GM10248 (cell line): ENCODE measurements at places on chromosomes 7 and 10.

GRCh38 chr7:158060216-158060615, 527.4 kb downstream of the PTPRN2 start:
- no peak for DNase-seq

- DNase-seq = no peak
Observed at GRCh38 chr7:31493714-31494181, 20.1 kb upstream of the ITPRID1 start.

DNA sequence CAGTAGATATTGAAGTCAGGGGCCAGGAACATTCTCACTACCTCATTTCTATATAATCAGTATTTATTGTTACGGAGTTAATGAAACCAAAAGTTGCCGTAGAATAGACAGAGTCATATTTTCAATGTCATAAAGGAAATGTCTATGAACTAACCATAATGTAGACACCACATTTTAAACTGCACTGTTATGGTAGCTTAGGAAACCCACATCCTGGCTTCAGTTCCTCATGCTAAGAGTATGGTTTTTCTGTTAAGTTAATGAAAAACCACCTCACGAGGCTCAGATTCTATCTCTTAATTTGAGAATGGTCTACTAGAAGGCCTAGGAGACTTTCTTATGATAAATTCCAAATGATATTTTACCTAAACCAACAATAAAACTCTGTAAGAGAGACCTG, 166.5 kb downstream of the TMEM26 start:
- peak; percentile 39 for DNase-seq

DNA sequence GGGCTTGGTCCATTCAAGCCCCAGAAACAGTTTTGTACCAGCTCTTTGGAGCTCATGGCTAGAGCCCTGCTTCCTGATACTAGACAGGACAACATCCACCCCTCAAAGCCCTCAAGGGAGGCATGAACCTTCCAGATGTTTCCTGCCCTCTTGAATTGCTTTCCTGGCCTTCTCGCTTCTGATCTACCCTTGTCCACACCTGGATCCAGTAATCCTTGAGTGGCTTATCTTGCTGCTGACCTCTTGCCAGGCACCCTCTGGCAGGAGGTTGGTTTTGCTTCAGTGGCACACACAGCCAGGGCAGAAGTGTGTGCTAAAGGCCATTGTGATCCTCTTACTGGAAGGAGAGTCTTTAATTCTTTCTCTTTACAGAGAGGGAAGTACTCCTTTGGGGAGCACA, 495.8 kb downstream of the PLXNA4 start:
- no peak for DNase-seq

- DNase-seq = no peak
Observed at GRCh38 chr7:91085175-91085574, 179.1 kb upstream of the FZD1 start.

DNA sequence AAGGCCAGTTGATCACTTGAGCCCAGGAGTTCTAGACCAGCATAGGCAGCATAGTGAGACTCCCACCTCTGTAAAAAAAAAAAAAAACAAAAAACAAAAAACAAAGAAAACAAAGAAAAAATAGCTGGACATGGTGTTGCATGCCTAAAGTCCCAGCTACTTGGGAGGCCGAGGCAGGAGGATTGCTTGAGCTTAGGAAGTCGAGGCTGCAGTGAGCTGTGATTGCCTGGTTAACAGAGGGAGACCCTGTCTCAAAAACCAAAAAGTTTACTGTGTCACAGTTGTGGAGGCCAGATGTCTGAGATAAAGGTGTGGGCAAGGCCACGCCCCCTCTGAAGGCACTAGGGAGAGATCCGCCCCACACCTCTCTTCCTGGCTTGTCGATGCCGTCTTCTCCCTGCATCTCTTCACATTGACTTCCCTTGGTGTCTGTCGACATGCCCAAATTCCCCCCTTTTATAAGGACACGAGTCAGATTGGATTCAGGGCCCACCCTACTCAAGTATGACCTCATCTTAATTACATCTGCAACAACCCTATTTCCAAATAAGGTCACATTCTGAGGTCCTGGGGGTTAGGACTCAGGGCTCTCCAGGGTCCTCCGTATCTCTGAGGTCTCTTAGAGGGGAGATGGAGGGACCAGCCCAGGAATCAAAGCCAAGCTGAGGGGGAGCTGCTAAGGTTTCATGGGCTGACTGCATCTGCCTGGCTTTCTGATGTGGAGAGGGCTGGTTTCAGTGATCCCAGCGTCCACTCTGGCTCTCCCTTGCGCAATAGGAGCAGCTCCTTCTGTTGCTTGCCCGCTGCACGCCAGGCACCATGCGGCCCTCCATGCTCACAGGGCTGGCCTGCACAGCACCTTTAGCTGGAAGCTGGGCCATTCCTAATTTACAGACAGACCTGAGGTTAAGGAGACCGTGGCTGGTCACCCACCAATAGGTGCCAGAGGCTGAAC, 23.1 kb downstream of the AGAP3 start:
- no peak for DNase-seq

DNA sequence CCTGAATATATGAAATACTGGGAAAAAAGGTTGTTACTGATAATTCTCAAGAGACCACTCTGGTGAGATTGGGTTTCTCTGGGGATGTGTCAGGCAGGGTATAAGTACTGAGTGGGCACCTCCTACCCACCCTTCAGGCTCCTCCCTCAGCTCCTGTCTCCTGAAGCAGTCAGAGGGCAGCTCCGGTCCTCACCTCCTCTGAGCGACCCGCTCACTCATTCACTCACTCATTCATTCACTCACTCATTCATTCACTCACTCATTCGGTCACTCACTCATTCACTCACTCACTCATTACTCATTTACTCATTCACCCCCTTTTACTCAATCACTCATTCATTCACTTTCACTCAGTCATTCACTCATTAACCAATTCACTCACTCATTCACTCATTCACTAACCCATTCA, 6.9 kb upstream of the PFKP start:
- DNase-seq = no peak

GRCh38 chr10:88289342-88289741, 293.8 kb downstream of the RNLS start:
- no peak for DNase-seq

- DNase-seq = peak; percentile 10
Observed at GRCh38 chr10:57145548-57145947, 784.5 kb upstream of the ZWINT start.

DNA sequence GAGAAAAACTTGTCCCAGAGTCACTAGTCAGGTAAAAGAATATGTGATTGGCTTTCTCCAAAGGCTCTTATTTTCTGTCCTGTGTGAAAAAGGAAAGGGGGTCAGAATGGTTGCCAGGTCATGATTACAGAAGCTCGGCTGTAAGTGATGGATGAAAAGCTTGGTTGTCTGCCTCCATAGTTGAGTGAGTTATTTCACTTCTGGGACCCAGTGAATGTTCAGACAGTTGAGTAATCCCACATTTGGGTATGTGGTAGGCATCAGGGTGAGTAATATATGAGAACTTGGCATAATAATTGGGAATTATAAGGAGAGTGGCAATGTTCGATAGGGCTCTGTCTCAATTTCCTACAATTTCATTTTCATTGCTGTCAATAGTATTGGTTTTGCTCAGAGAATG, 72.5 kb downstream of the BBS9 start:
- no peak for DNase-seq

GRCh38 chr10:32104622-32105509, 48.6 kb upstream of the KIF5B start:
- DNase-seq = no peak

- no peak for DNase-seq
Observed at GRCh38 chr7:134415700-134416099, 43.2 kb downstream of the AKR1B1 start.

- DNase-seq = peak; percentile 18
Observed at GRCh38 chr10:18658271-18659124, 733 bp upstream of the ARL5B start.

- no peak for DNase-seq
Observed at GRCh38 chr10:21183025-21183424, 285.9 kb upstream of the NEBL start.

GRCh38 chr10:10765017-10765416, 252.7 kb upstream of the CELF2 start:
- no peak for DNase-seq

- peak; percentile 22 for DNase-seq
Observed at GRCh38 chr10:123149568-123150270, 1.8 kb downstream of the HMX2 start.

GRCh38 chr7:55903985-55904759, 16.9 kb downstream of the ZNF713 start:
- peak; percentile 57 for DNase-seq

GRCh38 chr7:155800741-155801267, 11.5 kb downstream of the SHH start:
- no peak for DNase-seq

DNA sequence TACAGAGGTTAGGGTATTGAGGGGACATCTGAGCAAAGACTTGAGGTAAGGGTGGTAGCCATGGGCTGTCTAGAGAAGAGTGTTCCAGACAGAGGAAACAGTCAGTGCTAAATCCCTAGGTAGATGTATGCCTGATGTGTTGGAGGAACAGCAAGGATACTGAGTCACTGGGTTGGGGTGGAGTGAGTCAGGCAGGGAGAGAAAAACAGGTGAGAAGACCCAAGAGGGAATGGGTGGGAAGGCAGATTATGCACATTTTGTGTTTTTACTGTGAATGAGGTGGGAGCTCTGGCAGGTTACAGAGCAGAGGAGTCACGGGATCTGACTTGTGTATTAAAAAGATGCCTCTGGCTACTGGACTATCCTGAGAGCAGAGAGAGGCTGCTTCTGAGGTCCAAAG, 285.0 kb downstream of the CALN1 start:
- no peak for DNase-seq

- no peak for DNase-seq
Observed at GRCh38 chr10:17085011-17085725, 44.4 kb downstream of the CUBN start.

DNA sequence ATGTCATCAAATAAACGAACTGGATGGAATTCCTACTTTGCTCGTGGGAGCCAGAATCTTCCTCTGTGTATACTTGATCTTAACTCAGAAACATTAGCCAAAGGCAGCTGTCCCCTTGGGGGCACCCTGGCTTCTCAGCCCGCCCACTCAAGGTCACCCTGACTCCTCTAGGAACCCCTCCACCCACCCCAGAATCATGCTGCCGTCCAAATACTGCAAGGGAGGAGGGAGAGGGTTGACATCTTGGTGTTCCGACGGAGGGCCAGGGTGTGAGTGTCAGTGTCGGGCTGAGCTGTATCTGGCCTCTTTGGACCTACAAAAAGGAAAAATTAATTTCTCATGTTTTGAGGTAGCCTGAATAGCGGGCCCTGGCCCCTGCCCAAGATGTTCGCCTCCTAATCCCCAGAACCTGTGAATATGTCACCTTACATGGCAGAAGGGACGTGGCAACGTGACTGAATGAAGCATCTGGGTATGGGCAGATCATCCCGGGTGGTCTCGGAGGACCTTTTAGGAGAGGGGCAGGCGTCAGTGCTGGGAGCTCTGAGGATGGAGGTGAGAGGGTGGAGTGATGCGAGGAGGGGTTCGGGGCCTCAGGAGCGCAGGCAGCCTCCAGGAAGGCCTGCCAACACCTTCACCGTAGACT, 40.5 kb upstream of the RBM33 start:
- DNase-seq = no peak

GRCh38 chr7:80618096-80618495, 20.3 kb upstream of the CD36 start:
- DNase-seq = no peak

DNA sequence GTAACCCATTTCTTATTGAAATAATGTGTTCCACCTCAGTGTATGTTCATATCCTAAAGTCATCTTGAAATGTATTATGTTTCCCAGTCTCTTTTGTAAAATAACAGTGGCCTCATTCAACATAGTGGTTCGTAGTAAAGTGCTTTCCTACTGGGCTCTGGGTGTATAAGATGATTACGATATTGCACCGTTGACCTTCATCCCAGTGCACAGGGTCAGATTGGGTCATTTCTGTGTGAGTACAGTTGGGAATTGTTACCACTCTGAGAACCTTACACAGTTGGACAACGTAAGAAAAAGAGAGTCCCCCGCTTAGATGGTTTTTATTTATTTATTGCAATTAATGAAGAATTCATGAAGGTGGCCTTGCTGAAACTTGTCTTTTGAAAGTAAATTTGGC, 135.6 kb downstream of the CHN2 start:
- DNase-seq = no peak

GRCh38 chr10:12822126-12822892, 179.2 kb downstream of the CCDC3 start:
- no peak for DNase-seq
